ENCODE measurements at places on chromosomes 13 and 19.
A peak's percentile ranks its signal among the peaks of the same experiment; 100 is the strongest.

DNA sequence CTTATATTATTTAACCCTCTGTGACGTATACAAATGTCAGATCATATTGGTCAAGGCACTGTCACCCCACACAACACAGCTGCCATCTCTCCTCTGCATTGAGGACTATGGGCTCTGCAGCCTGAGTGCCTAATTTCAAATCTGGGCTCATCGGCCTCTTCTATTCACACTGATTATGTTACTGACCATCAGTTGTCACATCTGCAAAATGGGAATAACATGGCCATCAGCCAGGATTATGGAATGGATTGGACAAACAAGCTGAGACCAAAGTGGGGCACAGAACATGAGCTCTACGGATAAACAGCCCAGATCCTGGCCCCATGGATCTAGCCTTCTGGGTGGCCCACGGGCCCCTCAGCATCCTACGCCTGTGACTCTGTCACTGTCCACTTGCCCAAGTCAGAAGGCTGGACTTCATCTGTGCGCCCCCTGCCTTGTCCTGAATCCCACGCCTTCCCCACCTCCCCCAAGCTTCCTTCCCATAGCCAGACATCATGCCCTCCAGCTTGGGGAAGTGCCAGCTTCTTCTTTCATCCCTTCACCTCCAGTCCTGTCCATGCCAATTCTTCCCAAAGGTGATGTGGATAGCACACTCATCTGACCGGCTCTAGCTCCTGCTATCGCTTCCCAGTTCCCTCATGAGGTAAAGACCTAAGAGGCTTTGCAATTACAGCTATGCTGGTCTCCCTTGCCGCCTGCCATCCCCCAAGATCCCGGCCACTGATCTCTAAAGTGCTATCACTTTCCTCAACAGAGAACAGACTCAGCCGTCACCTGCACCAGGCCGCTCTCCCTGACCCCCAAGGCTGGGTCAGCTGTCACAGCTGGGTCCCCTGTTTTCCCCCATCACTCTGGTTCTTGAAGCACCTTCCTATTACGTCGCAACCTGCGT is 872 bp downstream of the FARSA start:
- no peak for DNase-seq

- DNase-seq = no peak
These were observed 1181.8 kb downstream of the EFNB2 start for GRCh38 chr13:105353654-105354053.

DNA sequence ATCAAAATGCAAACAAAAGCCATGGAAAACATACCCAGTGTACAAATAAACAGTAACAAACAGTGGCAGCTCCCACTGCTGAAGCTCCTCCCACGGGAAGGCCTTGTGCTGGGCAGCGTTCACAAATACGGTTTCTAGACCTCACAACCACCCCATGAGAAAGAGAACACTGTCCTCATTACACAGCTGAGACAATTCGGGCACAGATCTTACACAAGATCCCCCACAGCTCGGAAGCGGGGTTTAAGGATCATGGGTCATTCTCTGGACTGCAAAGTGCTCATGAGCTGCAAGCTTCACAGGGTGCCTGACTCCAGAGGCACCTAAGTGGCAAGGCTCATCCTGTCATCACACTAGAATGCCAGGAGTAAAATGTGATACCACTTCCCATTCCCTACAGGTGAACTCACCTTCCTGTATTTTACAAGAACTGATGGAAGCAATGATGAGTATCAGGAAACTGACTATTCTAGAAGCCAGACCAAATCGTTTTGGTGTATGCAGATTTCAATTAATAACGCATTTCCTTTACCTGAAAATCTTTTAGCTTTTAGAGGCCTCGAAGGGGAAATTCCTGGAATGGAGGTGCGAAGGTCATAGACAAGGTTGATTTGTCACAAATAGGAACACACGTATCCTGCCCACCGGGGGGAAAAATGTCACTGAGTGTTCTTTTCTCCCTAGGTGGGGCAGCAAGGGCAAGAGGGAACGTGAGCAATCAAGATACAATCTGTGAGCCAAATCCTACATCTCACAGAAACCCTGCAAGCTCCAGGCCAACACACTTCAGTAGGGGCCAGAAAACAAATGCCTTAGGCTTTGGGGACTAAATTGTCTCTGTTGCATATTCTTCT is 41.2 kb downstream of the STK24 start:
- no peak for DNase-seq

DNA sequence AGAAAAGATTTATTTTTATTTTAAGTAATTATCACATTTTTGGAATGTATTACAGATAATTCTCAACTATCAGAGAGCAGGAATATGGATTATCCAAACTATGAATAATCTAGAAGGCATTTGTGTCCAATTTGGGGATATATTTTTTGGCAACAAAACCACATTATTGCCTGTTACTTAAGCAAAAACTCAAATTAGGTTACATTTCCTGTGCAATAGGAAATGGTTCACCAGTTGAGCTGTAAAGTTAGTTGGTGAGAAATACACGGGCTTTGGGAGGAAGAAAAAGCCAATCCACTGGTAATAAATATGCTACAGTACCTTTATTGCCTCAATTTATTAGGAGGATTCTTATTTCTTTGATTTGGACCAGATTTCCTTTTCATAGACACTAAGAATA is 1075.2 kb downstream of the PCDH9 start:
- no peak for DNase-seq

- no peak for DNase-seq
These were observed 9.5 kb upstream of the ERVV-1 start for GRCh38 chr19:53004242-53004641.

DNA sequence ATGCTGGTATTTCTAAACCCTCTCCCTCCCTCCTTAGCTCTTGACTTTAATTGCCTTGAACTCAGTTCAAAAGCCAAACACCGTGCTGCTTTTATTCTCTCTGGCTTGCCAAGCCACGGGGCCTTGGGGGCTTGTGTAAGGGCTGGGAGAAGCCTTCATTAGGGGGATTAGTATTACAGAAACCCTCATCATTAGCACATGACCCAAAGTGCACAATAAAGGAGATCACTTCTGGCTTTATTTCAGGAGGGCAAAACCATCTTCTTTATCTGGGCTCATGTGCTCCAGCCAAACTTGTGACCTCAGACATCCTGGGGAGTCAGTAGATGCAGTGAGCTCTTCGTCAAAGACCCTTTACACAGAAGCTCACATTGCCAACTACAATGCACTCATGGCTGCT is at the start of gene DCT:
TSS of gene DCT (minus strand) at position 67 of the 400 bp plus-strand sequence. CDS start 427 bp downstream, outside the sequence.
- no peak for DNase-seq

DNA sequence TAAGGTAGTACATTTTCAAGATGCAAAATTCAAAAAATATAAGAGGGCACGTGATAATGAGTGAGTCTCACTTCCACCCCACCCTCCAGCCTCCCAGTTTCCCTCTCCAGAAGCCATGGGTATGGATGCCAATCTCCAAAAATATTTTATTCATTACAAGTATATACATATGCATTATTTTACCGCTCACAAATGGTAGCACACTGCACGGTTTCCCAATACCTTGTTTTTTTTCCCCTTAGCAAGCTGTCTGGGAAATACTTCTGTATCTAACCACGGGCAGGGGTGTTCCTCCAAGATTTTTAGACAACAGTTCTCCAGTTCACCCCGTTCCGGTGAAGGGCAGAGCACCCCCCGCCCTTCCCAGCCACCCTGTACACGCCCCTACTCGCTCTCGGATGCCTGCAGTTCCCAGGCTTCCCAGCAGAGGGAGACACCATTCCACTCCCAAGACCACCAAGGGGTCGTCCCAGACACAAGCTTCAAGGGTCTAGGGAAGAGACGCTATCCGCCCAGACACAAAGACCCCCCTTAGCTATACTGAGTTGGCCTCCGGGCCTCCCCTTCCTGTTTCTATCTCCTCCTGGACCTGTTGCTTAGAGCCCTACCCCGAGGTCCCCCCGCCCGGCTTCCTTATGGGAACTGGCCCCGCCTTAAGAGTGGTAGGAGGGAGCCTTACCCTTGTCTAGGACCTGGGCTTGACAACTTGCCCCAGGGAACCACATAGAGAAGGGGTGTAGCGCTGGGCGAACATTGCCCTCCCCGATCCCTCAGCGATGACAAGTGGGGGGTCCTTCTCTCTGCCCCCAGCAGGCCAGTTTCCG is 1.1 kb upstream of the FXYD3 start:
- DNase-seq = peak; percentile 76

DNA sequence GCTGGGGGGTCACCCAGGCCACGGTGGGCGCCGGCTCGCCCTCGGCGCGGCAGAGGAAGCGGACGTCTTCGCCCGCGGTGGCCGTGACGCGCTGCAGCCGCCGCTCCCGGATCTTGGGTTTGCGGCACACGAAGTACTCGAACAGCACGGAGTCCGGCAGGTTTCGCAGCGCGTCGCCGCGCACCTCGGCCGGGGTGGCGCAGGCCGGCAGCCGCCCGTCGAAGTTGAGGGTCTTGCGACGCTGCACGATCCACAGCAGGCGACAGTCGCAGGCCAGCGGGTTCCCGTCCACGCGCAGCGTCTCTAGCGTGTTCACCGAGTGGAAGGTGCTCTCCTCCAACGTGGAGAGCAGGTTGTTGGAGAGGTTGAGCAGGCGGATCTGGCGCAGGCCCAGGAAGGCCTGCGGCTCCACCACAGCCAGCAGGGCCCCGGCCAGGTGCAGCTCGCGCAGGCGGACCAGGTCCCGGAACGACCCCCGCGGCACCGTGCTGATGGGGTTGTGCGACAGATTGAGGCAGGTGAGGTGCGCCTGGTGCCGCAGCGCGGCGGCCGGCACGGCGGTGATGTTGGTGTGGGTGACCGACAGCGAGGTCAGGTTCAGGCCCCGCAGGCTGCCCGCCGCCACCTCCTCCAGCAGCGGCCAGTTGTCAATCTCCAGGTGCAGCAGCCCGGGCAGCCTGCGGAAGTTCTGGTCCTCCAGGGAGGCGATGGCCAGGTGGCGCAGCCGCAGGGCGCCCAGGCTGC is 8.6 kb upstream of the PEAK3 start:
- DNase-seq = no peak

- DNase-seq = no peak
These were observed 13.6 kb downstream of the MBNL2 start for GRCh38 chr13:97235549-97236231.

DNA sequence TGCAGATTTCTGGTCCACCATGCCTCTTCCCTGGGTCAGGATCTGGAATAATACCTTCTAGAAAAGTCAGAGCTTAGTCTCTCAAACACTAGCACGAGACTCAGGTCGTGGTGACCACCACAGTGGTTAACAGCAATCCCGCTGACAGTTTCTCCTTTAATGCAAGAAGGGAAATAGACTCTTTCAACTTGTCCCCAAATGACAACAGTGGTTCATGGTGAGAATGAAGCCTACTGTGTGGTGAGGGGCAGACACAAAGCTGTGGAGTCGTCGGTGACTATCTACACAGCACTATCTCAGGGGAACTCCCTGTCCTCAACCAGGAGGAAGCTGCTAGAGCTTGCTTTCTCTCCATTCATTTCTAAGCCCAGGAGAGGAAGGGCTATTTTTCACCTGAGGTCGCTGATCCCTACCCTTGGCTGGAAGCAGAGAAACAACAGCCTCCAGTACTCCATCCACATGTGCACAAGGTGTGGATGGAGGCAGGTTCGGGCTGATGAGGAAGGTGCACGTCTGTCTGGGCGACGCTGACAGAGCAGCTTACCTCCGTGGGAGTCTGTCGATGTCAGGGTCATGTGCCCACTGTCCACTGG is 72.4 kb downstream of the STK24 start:
- no peak for DNase-seq

DNA sequence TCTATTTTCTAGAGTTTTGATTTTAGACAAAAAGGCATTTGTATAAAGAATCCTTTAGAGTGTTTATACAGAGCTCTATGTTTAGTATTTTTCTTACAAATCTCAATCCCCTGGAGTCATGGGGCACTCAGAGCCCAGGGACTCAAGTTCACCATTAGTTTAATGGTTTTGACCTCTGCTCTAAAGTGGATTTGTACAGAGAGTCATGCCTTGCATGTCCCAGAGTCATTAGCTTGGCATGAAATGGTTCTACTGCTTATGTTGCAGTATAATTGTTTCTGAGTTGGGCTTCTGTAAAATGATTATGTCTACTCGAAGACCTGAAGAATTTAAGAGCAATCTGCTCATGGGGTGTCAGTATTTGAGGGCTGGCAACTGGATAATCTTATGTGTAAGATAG is 406.2 kb downstream of the DLEU7 start:
- no peak for DNase-seq

GRCh38 chr13:72259528-72259927 is 392.5 kb upstream of the DACH1 start:
- DNase-seq = no peak

- no peak for DNase-seq
These were observed 9.7 kb upstream of the MEF2B start for GRCh38 chr19:19179548-19180441.

DNA sequence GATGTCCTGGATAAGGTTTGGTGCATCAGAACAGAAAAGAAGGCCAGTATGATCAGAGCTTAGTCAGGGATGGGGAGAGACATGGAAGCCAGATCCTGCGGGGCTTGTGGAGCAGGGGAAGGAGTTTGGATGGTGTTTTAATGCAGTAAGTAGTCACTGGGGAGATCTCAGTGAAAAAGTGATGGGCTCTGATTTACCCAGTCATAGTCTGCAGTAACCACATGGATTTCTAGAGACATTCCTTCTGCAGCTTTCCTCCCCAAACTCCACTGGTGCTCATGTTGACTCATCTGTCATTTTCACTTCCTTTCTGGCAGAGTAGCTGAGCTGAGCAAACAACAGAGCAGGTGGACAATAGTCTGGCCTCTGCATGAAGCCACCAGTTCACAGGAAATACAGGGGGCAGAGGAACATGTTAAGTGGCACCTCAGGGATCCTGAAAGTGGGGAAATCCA is 144.1 kb downstream of the DPF1 start:
- DNase-seq = peak; percentile 76

- no peak for DNase-seq
These were observed 9.8 kb upstream of the LIN7B start for GRCh38 chr19:49104229-49104864.

- DNase-seq = peak; percentile 68
These were observed 831 bp downstream of the PGPEP1 start for GRCh38 chr19:18340990-18341868.

DNA sequence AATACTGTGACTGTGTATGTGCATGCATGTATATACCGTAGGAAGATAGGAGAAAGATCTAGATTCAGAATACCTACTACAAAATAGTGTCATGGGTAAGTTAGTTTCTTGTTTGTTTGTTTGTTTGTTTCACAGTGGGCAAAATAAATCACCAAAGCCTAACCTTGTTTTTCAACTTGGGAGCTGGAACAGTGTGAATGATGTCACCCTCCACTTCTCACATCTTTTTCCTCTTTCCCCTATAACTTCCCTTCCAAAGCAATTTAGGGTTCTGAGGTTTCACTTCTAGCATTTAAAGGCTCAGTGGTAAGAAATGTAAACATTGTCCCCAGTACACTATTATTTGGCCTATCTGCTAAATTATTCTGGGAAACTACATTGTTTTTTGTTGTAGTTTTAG is 5.4 kb downstream of the KCTD4 start:
- no peak for DNase-seq

- no peak for DNase-seq
These were observed 32.7 kb downstream of the ALG5 start for GRCh38 chr13:36966404-36966803.

DNA sequence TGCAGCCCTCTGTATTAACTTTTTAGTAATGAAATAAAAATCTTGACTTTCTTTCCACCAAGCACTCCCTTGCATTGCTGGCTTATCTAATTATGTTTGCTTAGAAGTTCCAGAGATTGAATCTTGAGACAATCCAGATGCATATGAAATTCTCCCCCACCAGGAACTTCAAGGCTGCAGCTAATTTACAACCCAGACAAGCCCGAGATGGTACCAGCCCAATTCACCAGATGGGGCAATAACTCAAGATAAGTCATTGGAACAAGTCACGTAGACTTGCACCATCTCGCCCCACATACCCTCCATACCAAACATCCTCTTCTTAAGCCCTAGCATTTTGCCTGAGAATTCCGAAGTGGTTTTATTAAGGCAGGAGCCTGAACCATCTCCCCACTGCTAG is 29.0 kb downstream of the UTP14C start:
- no peak for DNase-seq

GRCh38 chr13:42875475-42876269 is 94.3 kb downstream of the FAM216B start:
- no peak for DNase-seq

Data from HuH-7.5 (cell line).